ENCODE measurements at places on chromosomes 4 and X. TPM values are rescaled to one million over a fixed set of nuclear protein-coding genes. Genes with fewer than 3 reads are reported as not detected.

Gene POF1B
- total RNA-seq: 33.4 TPM

Gene PRR32
- total RNA-seq: not detected

- no peak overlapping the region for H3K27ac ChIP-seq
- no peak overlapping the region for H3K4me3 ChIP-seq
- H3K4me1 ChIP-seq: no peaks in the 10 kb centered on the region
- no peaks in the 10 kb centered on the region for H3K27me3 ChIP-seq
These were observed 181.9 kb downstream of the CEP135 start for GRCh38 chr4:56130606-56131155.

DNA sequence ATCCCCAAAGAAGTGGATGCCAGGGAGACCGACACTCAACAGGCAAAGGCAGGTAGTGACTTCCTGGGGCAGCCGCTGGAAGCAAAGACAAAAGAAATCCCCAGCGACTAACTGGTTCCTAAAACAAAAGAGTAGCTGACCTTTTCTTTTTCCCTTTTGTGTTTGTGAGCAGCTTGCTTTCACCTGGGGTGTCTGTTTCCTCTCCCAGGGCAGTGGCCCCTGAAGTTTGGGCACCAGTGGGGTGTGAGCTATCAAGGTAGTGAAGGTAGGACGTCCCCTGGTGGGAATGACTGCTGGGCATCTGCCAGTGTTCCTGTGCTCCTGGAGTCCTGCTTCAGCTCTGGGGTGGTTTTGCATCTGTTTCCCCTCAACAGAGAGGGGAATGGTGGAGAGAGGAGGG is 41.6 kb upstream of the STIM2 start:
- no peaks in the 10 kb centered on the region for H3K27me3 ChIP-seq
- H3K4me3 ChIP-seq: no peak overlapping the region
- no peaks in the 10 kb centered on the region for H3K4me1 ChIP-seq

Gene FGFR3
- total RNA-seq: 82.0 TPM

DNA sequence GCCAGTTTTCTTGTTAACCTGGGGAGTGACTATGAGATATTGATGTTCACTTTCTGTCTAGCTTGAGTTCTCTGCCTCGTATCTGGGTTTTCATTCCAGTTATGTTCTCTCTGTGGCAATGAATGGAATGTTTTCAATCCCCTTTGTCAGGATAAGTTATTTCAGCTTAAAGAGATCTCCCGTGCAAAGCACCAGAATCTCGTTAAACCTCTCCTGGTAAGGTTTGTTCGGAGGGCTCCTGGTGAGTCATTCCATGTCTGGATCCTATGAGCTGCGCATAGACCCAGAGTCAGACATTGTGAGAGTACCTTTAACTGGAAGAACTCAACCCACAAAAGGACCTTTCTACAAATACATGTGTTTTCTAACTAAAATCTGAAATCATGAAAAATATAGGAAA is 51.0 kb downstream of the KDR start:
- H3K27me3 ChIP-seq: no peaks in the 10 kb centered on the region
- no peak overlapping the region for H3K4me3 ChIP-seq
- no peaks in the 10 kb centered on the region for H3K36me3 ChIP-seq
- DNase-seq: peak; percentile 66
- peak overlapping the region; percentile 73 for H3K27ac ChIP-seq

DNA sequence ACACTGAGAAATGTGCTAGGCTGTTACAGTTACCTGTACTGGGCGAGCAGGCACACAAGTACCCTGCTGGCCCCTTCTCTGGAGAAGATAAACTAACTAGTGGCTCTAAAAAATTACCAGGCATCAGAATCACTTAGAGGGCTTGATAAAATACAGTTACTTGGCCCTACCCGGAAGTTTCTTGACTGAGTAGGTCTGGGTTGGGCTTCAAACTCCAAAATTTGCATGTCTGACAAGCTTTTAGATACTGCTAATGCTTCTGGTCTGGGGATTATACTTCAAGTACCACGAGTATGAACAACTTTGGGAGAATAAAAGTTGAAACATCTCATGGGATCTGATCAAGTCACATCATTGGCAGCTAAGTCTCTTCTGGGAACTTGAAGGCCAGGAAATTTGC is 30.8 kb downstream of the CEP135 start:
- DNase-seq: no peak
- no peak overlapping the region for H3K4me3 ChIP-seq
- H3K36me3 ChIP-seq: no peaks in the 10 kb centered on the region

DNA sequence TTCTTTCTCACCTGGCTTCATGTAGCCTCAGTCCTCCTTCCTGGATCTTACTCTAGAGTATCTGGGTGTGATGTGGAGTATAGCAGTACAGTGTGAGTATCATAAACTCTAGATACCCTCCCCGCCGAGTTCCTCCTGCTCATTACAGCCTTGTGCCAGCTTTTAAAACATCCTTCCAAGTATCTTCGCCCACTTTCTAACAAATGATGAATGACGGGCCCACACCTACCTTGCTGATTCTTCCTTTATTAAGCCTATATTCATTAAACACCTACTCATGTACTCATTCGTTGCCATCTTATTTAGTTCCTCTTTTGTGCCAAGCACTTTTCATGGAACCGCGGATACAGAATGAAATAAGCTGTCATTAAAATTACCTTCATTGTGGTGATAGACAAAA is 1585.3 kb upstream of the TENM3 start:
- H3K4me3 ChIP-seq: no peak overlapping the region
- H3K4me1 ChIP-seq: no peaks in the 10 kb centered on the region
- DNase-seq: no peak
